Stimulated activated CD4-positive, alpha-beta T cell treated with anti-CD3 and anti-CD28 coated beads, Interleukin-12 subunit alpha, Interleukin-12 subunit beta, amount 100 ng/mL, for 4 hours (primary cell): ENCODE measurements at places on chromosomes 5 and 9.

GRCh38 chr9:109097146-109097545 lies 22.6 kb downstream of the TMEM245 start:
- DNase-seq, result no peak

DNA sequence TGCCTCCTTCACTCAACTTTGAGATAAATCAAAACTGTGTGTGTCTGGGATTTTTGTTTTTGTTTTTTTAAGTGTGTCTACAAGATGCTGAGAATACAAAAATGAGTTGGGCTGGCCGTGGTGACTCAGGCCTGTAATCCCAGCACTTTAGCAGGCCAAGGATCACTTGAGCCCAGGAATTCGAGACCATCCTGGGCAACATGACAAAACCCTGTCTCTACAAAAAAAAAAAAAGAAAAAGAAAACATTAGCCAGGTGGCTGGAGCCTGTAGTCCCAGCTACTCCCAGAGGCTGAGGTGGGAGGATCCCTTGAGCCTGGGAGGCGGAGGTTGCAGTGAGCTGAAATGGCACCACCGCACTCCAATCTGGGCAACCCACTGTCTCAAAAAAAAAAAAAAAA lies 21.0 kb downstream of the HNRNPK start:
- no peak for DNase-seq

DNA sequence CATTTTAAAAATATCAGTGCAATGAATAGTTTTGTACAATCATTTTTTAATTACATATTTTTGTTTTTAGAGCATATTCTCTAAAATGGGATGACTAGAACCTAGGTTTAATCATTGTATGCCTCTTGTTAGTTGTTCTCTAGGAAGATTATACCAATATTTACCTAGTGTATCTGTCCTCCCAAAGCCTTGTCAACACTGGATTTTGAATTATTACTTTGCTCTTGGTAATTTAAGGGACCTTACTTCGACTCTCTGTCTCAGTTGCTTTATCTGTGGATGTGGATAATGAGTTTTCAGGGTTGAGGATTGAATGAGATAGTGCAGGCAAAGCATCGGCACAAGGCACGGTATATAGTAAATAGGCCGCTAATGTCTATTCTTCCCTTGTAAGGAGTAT lies 10.9 kb upstream of the PIP5K1B start:
- no peak for DNase-seq

DNA sequence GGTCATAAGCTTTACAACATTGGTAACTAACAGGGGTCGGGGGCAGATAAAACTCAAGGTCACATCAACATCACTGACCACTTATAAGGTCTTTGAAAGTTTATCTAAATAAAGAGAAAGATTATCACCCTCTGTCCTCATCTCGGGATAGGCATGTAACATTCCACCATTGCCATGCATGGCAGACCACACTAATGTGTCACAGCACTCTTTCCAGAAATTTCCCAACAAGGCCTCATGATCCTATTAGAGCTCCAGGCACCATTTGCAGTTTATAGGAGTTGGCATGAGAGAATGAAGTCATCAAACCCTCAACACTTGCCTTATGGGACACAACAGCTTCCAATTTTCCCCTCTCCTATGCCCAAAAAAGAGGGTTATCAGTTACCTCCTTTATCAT lies 31.9 kb upstream of the ZNF622 start:
- no peak for DNase-seq

- no peak for DNase-seq
Observed at GRCh38 chr5:61618577-61618976, 286.5 kb downstream of the ZSWIM6 start.
